ENCODE measurements at places on chromosomes 5 and 9. TPM values are rescaled to one million over a fixed set of nuclear protein-coding genes. Genes with fewer than 3 reads are reported as not detected.

Gene RMRP
- 235 TPM for polyA plus RNA-seq

Gene PRRC1
- polyA plus RNA-seq: 71.3 TPM

Gene BTNL3
- not detected for polyA plus RNA-seq

Gene AKNA
- polyA plus RNA-seq: 11.8 TPM

Gene KIAA0825
- 1.3 TPM for polyA plus RNA-seq

Gene SPATA31C1
- polyA plus RNA-seq: not detected

GRCh38 chr9:4799775-4800174, 7.0 kb downstream of the RCL1 start:
- DNase-seq: no peak

GRCh38 chr5:6849316-6850105, 136.3 kb downstream of the TENT4A start:
- no peak for DNase-seq

Gene HAPLN1
- polyA plus RNA-seq: 4.1 TPM

DNA sequence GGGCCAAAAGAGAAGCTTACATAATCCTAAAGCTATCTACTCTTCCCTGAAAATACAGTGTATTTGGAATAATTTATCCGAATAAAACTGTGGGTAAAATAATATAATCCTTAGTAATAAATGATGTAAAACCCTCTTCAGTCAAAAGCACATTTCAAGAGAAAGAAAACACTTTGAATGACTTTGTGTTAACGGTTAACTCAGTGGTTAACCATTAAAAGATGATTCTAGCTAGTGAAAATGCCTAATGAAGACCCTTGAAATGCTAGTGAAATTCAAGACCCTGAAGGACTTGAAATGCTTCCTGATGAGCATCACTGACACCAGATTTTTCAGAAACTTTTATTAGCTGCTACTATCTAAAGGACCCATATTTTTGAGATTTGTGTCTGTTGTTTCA, 70.7 kb downstream of the COX7C start:
- DNase-seq: no peak

- no peak for DNase-seq
Measured at GRCh38 chr9:19554529-19554928, 145.7 kb downstream of the ACER2 start.

- DNase-seq: no peak
Measured at GRCh38 chr5:37189355-37189754, 59.8 kb downstream of the CPLANE1 start.

Gene GOLM1
- 34.7 TPM for polyA plus RNA-seq

- DNase-seq: no peak
Measured at GRCh38 chr5:175710326-175710725, 52.5 kb downstream of the HRH2 start.

- no peak for DNase-seq
Measured at GRCh38 chr9:4661611-4662010, 483 bp upstream of the PLPP6 start.

- DNase-seq: no peak
Measured at GRCh38 chr9:68983008-68983411, 30.9 kb downstream of the PRKACG start.

- no peak for DNase-seq
Measured at GRCh38 chr5:134245101-134245604, 19.3 kb upstream of the PPP2CA start.

DNA sequence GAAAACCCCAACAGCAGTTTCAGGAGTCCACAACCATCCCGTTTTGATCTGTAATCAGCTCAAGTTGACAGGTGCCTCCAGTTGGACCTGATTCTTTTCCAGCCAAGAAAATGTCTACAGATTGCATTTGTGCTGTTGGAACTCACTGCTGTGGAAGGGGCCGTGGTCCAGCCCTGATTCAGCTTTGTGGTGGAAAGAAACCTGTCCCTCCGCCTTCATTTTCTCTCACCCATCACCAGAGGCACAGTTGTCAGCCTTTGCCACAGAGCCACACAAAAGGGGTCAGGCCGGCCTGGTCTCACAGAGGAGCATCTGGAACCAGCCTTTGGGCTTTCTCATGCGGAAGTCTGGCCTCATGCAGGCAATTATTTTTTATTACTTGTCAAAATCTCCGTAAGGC, 483.6 kb downstream of the GADD45G start:
- DNase-seq: no peak

Gene SLC36A2
- polyA plus RNA-seq: not detected
